GM23338 (cell line): ENCODE measurements at places on chromosomes 7 and 10.

DNA sequence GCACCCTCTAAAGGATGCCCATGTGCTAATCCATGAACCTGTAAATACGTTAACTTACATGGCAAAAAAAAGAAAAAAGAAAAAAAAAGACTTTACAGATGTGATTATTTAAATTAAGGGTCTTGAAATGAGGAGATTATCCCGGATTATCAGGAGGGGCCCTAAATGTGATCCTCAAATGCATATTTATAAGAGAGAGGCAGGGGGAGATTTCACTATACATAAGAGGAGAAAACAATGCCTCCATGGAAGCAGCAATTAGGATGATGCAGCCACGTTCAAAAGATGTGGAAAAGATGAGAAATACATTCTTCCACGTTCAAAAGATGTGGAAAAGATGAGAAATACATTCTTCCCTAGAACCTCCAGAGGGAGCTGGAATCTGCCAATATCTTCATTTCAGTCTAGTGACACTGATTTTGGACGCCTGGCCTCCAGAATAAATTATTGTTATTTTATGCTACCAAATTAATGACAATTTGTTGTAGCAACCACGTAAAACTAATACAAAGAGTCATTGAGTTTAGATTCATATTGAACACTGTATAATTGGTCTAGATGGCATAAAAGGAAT, 328.4 kb upstream of the GNAI1 start:
- H3K27me3 ChIP-seq: no peaks in the 10 kb centered on the region
- no peaks in the 10 kb centered on the region for H3K36me3 ChIP-seq
- H3K4me1 ChIP-seq: no peaks in the 10 kb centered on the region
- peak; percentile 26 for DNase-seq

- H3K4me1 ChIP-seq: no peaks in the 10 kb centered on the region
- no peak for DNase-seq
- H3K27me3 ChIP-seq: no peaks in the 10 kb centered on the region
- H3K36me3 ChIP-seq: no peaks in the 10 kb centered on the region
- H3K4me3 ChIP-seq: no peak overlapping the region
These were observed 326.2 kb upstream of the KAT6B start for GRCh38 chr10:74500026-74500704.

- no peak for DNase-seq
- H3K36me3 ChIP-seq: no peaks in the 10 kb centered on the region
- H3K27ac ChIP-seq: no peak overlapping the region
- no peaks in the 10 kb centered on the region for H3K27me3 ChIP-seq
- H3K4me3 ChIP-seq: no peak overlapping the region
- no peaks in the 10 kb centered on the region for H3K4me1 ChIP-seq
These were observed 420.3 kb upstream of the POM121L12 start for GRCh38 chr7:52615021-52615695.

DNA sequence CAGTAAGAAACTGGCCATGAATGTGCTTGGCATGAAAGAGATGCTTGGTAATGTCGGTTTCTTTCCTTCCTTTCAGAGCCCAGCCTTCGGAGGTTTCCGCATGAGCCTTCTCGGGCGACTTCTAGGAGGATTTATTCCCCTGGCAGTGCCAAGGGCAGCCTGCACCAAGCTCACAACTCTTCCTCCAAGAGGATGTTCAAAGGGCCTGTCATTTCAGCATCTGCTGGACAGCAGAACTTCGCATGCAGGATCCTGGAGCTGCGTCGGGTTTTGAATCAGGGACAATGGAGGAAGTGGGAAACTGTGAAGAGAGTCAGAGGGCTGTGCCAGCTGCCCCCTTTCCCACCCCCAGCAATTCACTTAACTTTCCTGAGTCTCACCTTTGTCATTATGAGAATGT, 21.3 kb downstream of the GOLGA7B start:
- peaks cover 30% of the 10 kb centered on the region for H3K4me1 ChIP-seq
- no peaks in the 10 kb centered on the region for H3K36me3 ChIP-seq
- no peak overlapping the region for H3K27ac ChIP-seq
- no peak for DNase-seq
- H3K27me3 ChIP-seq: no peaks in the 10 kb centered on the region

- no peak overlapping the region for H3K4me3 ChIP-seq
- no peak for DNase-seq
- no peak overlapping the region for H3K27ac ChIP-seq
- H3K27me3 ChIP-seq: no peaks in the 10 kb centered on the region
- no peaks in the 10 kb centered on the region for H3K4me1 ChIP-seq
- no peaks in the 10 kb centered on the region for H3K36me3 ChIP-seq
These were observed 140.0 kb downstream of the GRK5 start for GRCh38 chr10:119347181-119347974.

DNA sequence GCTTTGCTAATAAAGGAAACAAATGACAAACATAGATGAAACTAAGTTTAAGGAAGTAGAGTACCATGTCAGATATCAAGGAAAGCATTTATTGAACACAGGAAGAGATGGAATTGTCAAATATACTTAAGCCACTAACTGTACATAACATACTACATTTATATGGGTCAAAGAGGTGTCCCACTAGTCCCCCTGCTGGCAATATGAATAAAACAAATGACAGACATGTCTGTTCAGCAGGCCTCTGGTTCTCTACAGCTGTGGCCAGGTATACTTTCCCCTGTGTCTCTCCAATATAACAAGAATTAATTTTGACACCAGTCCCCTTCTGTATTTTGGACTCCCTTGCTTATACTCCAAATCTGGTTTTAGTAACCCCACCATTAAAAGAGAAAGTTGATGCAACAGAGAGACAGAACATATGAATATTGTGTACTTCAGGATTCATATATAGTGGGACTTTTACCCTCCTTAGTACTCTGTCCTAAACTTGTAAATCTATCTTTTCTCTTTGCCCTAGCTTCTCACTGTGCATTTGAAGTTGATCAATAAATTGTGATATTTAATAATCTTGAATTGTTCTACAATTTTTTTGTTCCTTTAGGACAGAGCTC, 42.9 kb downstream of the CD36 start:
- H3K4me3 ChIP-seq: no peak overlapping the region
- H3K27ac ChIP-seq: no peak overlapping the region
- no peaks in the 10 kb centered on the region for H3K4me1 ChIP-seq
- H3K36me3 ChIP-seq: no peaks in the 10 kb centered on the region
- DNase-seq: peak; percentile 14

DNA sequence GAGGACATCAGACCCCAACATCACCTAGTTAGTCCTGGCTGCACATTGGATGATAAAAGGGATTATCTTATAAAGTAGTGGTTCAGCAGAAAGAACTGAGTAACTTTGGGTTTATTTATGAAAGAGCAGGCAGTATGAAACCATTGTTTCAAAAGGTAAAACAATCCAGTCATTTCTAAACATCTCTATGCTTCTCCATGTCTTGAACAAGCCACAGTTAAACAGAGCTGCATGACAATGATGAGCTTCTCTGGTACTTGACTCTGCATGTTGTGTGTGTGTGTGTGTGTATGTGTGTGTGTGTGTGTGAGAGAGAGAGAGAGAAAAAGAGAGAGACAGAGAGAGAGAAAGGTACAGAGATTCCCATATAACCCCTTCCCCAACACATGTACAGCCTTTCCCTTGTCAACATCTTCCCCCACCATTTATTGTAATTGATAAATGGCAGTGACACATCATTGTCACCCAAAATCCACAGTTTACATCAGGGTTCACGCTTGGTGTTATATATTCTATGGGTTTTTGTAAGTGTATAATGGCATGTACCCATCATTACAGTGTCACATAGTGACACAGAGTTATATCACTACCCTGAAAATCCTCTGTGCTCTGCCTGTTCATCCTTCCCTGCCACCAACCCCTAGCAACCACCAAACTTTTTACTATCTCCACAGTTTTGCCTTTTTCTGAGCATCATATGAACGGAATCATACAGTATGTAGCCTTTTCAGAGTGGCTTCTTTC, 32.8 kb upstream of the SLC18A3 start:
- no peak for DNase-seq
- no peaks in the 10 kb centered on the region for H3K36me3 ChIP-seq
- no peaks in the 10 kb centered on the region for H3K27me3 ChIP-seq
- H3K4me1 ChIP-seq: no peaks in the 10 kb centered on the region

- no peaks in the 10 kb centered on the region for H3K36me3 ChIP-seq
- DNase-seq: no peak
- H3K27ac ChIP-seq: no peak overlapping the region
- peaks cover 5% of the 10 kb centered on the region; the same call in 1 of the 2 replicates for H3K4me1 ChIP-seq
- H3K27me3 ChIP-seq: peaks cover under 1% of the 10 kb centered on the region; the same call in 1 of the 2 replicates
These were observed 131.8 kb downstream of the FAM204A start for GRCh38 chr10:118210276-118210675.

DNA sequence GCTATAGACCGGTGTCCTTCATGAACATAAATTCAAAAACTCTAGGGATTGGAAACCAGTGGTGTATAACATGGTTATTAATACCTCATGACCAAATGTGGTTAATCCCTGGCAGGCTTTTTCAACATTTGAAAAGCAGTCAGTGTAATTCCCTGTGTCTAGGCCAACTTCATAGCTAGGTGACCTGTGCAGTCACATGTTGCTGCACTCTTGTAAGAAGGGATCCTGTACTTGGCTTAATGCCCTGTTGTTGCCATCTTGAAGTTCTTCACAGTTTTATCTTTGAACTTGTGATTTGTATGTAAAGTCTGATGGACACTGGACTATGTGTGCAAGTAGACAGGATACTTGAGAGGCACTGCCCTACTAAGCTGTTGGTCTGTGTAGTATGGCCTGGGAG, 39.7 kb downstream of the ZNF33A start:
- H3K27me3 ChIP-seq: no peaks in the 10 kb centered on the region
- peaks cover 34% of the 10 kb centered on the region for H3K36me3 ChIP-seq
- no peak for DNase-seq
- no peaks in the 10 kb centered on the region for H3K4me1 ChIP-seq

DNA sequence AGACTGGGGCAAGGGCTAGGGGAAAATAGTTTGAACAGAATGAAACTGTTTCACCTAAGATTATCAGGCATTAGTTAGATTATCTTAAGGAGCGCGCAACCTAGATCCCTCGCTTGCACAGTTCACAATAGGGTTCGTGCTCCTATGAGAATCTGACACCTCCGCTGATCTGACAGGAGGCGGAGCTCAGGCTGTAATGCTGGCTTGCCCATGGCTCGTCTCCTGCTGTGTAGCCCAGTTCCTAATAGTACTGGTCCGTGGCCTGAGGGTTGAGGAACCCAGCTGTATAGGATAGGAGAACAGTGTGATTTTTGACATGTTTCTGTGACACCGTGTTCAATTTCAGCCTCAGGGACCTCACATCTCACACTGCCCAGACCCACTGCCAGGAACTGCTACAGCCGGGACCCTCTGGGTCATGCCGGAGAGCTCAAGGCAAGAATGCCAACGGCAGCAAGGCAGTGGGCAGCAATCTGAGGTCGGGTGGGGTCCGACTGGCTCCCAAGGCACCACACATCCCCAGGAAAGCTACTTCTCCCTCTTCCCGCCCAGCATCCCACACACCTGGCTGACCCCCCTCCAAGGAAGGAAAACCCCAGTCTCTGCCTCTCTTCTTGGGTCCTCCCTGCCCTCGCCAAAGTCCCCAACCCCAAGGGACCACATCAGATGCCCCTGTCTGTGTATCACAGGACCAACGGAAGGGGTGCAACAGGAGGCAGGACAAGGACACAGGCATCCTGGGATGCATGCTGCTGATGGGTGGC, 31.7 kb downstream of the CAMK2B start:
- H3K27ac ChIP-seq: no peak overlapping the region
- H3K4me3 ChIP-seq: no peak overlapping the region
- no peak for DNase-seq
- H3K36me3 ChIP-seq: no peaks in the 10 kb centered on the region
- no peaks in the 10 kb centered on the region for H3K4me1 ChIP-seq
- H3K27me3 ChIP-seq: no peaks in the 10 kb centered on the region

GRCh38 chr10:99435986-99436638, 5.7 kb upstream of the GOT1 start:
- H3K27ac ChIP-seq: no peak overlapping the region
- H3K4me3 ChIP-seq: no peak overlapping the region
- H3K36me3 ChIP-seq: no peaks in the 10 kb centered on the region

DNA sequence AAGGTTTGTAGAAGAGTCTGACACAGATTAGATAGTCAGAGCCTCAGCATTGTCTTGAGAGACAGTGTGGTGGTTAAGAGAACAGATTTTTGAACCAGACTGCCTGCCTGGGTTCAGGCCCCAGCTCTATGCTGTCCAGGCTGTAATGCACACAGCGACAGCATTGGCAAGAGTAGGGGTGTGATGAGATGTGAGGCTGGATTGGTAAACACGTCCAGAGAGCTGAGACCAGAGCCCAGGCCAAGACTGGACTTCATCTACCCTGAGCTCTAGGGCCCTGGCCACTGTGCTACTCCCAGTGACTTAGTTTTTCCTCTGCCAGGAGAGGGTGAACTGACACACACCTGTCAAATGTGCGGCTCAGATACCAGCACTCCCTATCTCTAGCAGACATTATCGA, 360.4 kb downstream of the RPS24 start:
- DNase-seq: no peak
- no peaks in the 10 kb centered on the region for H3K27me3 ChIP-seq
- H3K4me3 ChIP-seq: no peak overlapping the region
- no peaks in the 10 kb centered on the region for H3K36me3 ChIP-seq

DNA sequence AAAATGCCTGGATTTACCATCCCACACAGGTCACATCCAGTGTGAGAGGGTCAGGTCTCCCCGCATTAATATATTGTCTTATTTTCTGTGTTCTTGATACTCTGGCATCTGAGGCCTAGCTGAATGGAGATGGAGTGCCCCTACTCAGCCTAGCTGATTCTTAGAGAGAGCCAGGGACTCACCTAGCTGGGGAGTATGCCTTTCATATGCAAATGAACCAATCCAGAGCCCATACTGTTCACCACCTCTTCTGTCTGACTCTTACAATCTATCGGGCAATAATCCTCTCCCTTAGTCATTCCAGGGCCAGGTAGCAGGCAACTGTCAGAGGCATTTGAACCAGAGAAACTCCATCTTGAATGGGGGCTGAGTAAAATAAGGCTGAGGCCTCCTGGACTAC, 46.3 kb downstream of the LBX1 start:
- H3K27me3 ChIP-seq: no peaks in the 10 kb centered on the region
- no peak overlapping the region for H3K4me3 ChIP-seq
- peak; percentile 60 for DNase-seq
- no peak overlapping the region for H3K27ac ChIP-seq
- H3K36me3 ChIP-seq: no peaks in the 10 kb centered on the region
- peaks cover 11% of the 10 kb centered on the region for H3K4me1 ChIP-seq

GRCh38 chr7:77862691-77863090, 64.1 kb downstream of the PHTF2 start:
- H3K4me1 ChIP-seq: peaks cover 10% of the 10 kb centered on the region
- H3K27me3 ChIP-seq: no peaks in the 10 kb centered on the region
- H3K4me3 ChIP-seq: no peak overlapping the region
- DNase-seq: no peak
- no peaks in the 10 kb centered on the region for H3K36me3 ChIP-seq

- no peaks in the 10 kb centered on the region for H3K27me3 ChIP-seq
- DNase-seq: no peak
- H3K27ac ChIP-seq: no peak overlapping the region
- no peaks in the 10 kb centered on the region; the same call in 1 of the 2 replicates for H3K4me1 ChIP-seq
These were observed 144.1 kb downstream of the C10orf105 start for GRCh38 chr10:71575451-71575850.

DNA sequence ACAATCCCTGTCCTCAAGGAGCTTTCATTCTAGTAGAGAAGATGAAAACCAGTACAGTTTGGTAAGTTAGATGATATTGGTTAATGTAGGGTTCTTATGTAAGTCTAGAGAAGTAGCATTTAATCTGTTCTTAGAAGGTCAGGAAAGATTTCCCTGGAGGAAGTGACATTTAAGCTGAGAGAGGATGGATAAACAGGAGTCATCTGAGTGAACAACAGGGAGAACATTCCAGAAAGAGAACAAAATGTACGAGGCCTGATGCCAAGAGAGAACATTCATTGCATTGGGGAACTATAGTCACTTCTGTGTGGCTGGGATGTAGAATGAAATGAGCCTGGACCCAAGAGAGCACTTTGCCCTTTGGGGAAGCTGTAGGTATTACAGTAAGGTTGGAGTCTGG, 88.0 kb downstream of the CFTR start:
- H3K36me3 ChIP-seq: no peaks in the 10 kb centered on the region
- no peak overlapping the region for H3K4me3 ChIP-seq
